Activated CD4-positive, alpha-beta T cell treated with anti-CD3 and anti-CD28 coated beads for 48 hours (primary cell): ENCODE measurements at places on chromosomes 13 and 19.

GRCh38 chr19:32164384-32164992 is 180.9 kb upstream of the ZNF507 start:
- DNase-seq = no peak

DNA sequence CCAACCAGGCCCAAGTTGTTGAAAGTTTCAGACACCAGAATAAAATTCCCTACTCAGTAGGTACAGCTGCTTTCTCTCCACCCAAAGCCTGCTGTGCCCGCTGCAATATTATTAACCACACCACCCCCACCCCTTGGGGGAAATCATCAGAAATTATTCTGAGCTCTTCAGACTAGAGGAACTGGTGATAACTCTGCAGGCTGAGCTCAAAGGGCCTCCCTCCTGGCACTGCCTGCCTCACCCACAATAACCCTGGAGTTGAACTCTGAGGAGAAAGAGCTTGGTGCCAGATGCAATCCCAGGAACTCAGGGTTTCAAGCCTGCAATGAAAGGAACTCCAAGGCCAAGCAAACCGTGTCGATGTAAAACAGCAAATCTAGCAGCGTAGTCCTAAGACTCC is 381.7 kb upstream of the ZNF507 start:
- DNase-seq = no peak

DNA sequence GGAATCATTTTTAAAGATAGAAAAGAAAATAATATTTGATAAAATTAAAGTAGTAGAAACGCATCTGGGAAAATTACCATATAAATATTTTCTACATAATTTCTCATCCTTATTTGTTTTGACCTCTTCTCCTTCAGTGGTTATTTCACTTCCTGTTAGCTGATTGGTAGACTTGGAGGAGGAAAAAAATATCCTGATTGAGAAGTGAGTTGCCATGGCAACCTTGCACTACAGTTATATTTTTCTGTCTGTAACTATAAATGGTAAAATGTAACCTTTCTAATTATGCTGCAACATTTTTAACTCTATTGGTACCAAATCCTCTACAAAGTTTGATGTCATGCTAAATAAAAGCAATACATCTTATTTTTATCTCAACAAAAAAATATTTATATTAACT is 45.2 kb downstream of the SCEL start:
- DNase-seq = no peak

GRCh38 chr13:102770435-102770834 is 3.2 kb downstream of the TEX30 start:
- no peak for DNase-seq

GRCh38 chr13:31321457-31321856 is 121.7 kb downstream of the B3GLCT start:
- DNase-seq = no peak

DNA sequence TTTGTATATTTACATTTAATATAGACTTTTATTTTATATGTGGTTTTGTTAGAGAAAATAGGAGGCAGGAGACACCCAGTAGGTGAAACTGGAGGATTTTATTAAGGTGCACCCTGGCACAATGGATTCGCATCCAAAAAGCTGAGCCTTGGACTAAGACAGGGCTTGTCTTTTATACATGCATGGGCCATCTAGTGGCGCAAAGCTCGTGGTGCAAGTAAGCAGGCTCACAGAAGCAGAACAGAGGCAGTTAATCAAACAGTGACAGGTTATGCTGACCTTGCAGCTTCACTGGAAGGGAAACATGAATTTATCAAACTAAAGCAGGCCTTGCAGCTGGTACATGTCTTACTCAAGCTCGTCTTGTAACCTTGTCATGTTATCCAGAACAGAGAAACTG is 58.8 kb upstream of the ZNF681 start:
- peak; percentile 56 for DNase-seq

DNA sequence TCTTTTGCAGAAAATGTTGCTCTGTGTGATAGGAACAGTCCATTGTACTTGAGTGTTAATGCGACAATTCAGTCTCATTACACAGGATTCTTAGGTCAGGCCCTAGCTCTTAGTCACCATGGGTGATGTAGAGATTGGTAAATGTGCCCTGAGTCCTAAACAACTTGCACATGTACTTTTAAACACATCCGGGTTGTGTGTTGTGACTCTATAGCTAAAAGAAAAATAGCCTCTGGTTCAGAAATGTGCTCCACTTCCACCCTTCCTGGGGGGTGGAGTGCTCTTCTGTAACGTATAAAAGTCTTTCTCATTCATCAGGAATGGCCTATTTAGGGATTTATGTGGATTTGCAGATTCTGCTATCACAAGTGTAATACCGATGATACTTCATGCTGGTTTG is 5.2 kb downstream of the SPATA13 start:
- no peak for DNase-seq

GRCh38 chr19:55986487-55986886 is at the start of gene NLRP5:
NLRP5 (plus strand) TSS chr19:55986775.
- DNase-seq = no peak

- no peak for DNase-seq
Observed at GRCh38 chr19:30896554-30896953, 452.7 kb downstream of the TSHZ3 start.

- DNase-seq = no peak
Observed at GRCh38 chr19:18149596-18149975, 3.4 kb upstream of the PIK3R2 start.

- no peak for DNase-seq
Observed at GRCh38 chr13:95360464-95361097, 59.3 kb upstream of the ABCC4 start.
